ENCODE measurements at places on chromosomes 4 and X.
A peak's percentile ranks its signal among the peaks of the same experiment; 100 is the strongest.

DNA sequence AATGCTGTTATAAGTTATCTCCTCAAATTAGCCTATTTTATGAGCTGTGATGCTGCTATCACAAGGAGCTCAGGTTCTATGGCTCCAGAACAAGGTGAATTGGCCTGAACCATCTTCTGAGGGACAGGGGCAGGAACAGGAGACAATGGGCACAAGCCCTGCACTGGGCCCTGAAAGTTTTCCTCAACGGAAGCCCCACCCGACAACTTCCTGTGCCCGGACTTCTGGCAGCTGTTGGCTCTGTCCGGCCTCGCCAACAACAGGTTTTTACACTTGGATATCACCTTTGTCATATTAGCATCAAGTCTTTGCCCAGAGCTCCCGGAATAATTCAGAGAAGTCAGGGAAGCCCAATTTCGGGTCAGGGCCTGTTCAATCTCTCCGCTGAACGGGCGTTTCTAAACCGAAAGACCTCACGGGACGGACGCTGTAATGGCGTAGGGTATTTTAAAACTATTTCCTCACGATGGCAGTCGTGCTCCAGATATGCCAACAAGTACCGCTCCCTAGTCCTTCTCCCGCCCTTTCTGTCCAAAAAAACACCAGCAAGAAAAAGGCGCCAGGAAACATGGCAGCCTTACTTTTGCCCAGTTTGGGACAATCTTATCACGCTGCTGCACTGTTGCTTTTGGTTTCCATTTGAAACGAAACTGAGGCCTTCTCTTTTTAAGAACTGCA lies 201.0 kb upstream of the STK26 start:
- DNase-seq: peak; percentile 46

DNA sequence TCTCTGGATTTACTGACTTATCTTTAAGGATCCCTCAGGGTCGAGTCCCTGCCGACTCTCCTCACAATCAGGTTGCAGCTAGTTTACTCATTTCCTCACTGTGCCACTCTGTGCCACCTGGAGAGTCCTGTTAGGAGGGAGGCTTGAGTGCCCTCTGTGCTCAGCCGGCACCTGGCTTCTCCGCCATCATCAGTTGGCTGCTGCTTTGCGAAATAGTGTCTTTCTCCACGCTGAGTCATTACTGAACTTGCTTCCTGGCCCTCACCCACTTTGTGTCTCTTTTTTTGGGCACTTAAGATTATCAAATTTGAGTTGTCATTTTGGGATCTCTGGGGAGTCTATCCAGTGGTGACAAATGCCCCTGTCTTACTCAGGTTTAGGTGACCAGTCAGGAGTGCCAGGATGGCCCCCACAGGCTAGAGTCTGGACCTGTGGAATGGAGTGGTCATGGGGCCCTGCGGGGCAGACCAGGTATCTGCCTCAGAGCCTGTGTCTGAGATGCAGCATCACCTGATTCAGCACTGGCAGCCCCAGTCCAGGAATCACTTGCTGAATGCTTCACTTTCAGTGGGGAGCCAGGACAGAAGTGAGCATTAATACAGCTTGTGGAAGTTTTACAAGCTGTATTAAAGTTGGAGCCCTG lies 37.7 kb downstream of the JADE1 start:
- DNase-seq: no peak

GRCh38 chr4:178966644-178967043 lies 1524.4 kb upstream of the AGA start:
- no peak for DNase-seq

- no peak for DNase-seq
These were observed 356 bp downstream of the FRG1 start for GRCh38 chr4:189941005-189941450.

- DNase-seq: peak; percentile 24
These were observed 121.8 kb upstream of the GALNT7 start for GRCh38 chr4:173046818-173047217.
